Bladder microvascular endothelial cell (primary cell): ENCODE measurements at places on chromosomes 13 and 19. TPM values are rescaled to one million over a fixed set of nuclear protein-coding genes. Genes with fewer than 3 reads are reported as not detected.

SELENOV gene
- total RNA-seq = not detected in 2 replicates

NR1H2 gene
- total RNA-seq = 45.5 and 67.3 TPM in 2 replicates

CEACAM20 gene
- total RNA-seq = not detected in 2 replicates

NPAS1 gene
- under 0.01 TPM in 1 of 2 replicates, not detected in the other for total RNA-seq

C19orf85 gene
- total RNA-seq = not detected in 2 replicates

CEACAM19 gene
- 0.49 and 3.7 TPM in 2 replicates for total RNA-seq

CXCL17 gene
- total RNA-seq = not detected in 2 replicates

NLRP9 gene
- total RNA-seq = not detected in 2 replicates

DKKL1 gene
- total RNA-seq = 0.31 TPM in 1 of 2 replicates, not detected in the other

CBLC gene
- total RNA-seq = 0.06 TPM in 1 of 2 replicates, not detected in the other

GJA3 gene
- under 0.01 TPM in 1 of 2 replicates, not detected in the other for total RNA-seq

FLT3 gene
- not detected in 2 replicates for total RNA-seq

DCUN1D2 gene
- 5.7 and 15.3 TPM in 2 replicates for total RNA-seq

DENND1C gene
- total RNA-seq = not detected in 2 replicates

DLEU7 gene
- under 0.01 TPM in 1 of 2 replicates, not detected in the other for total RNA-seq

APC2 gene
- total RNA-seq = under 0.01 and 0.06 TPM in 2 replicates

ACP7 gene
- 0.06 TPM in 1 of 2 replicates, not detected in the other for total RNA-seq

MEIOSIN gene
- total RNA-seq = not detected in 2 replicates

ZNF649 gene
- 4.4 and 11.0 TPM in 2 replicates for total RNA-seq
